ENCODE measurements at places on chromosomes 3 and 15. TPM values are rescaled to one million over a fixed set of nuclear protein-coding genes. Genes with fewer than 3 reads are reported as not detected.
A peak's percentile ranks its signal among the peaks of the same experiment; 100 is the strongest.

DNA sequence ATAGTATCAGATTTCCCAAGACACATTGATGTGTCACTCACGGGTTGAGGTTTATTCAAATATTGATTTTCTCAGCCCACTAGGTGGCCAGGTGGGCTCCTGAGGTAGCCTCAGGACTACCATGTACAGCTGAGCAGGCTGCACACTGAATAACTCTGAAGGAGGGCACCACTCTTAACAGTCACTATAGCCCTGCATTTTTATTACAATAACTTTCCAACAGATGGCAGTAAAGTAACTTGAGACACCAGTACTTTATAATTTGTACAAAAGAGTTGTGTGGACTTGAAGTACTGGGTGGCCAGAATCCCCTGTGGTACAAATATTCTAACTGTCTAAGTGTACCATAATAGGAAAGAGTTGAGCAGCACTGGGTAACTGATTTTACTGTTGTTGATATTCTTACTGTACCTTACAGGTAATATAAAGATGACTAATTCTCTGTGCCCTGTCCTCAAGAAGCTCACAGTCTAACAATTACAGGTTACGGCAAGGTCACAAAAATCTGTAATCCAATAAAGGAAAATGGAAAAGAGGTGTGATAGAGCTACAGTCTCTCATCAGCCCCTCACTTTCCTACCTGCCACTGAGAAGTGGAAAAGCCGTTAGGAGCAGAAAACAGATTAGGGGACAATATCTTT, 76.0 kb downstream of the ETFA start:
- no peak overlapping the region for H3K27ac ChIP-seq
- H3K36me3 ChIP-seq, result peaks cover 6% of the 10 kb centered on the region
- no peak overlapping the region for H3K4me3 ChIP-seq
- no peaks in the 10 kb centered on the region for H3K27me3 ChIP-seq
- peak; percentile 17 for DNase-seq

DNA sequence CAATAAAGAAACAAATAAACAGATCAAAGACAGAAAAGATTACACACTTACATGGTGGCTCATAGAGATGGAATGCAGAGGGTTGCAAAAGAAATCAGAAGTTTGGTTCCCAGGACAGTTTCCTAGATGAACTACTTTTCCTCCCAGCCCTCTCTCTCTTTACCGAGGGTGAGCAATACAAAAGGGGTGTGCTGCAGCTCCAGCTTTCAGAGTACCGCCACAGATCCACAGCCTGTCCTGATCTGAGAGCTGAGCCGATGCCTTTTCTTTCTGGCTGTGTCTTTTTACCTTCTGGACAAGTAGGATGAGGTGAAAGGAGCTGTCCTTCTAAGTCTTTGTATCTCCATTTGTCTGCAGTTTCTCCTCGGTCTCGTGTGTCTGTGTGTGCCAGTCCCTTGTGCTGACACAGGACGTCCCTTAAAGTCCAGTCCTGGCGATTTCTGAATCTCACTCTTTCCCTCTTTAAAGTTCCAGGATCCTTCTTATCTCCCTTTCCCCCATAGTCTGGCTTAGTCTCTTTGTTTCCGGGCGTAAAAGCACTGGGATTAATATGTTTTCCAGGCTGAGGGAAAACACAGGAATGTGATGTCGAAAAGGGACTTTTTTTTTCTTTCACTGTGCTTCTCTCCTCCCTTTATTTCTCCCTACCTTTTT, 540 bp downstream of the CCDC80 start:
- no peaks in the 10 kb centered on the region for H3K36me3 ChIP-seq
- peaks cover 10% of the 10 kb centered on the region for H3K4me1 ChIP-seq
- no peak for DNase-seq
- no peak overlapping the region for H3K27ac ChIP-seq
- H3K27me3 ChIP-seq, result peaks cover 17% of the 10 kb centered on the region

The BLM gene
- 23.9 TPM for total RNA-seq

- no peaks in the 10 kb centered on the region for H3K27me3 ChIP-seq
- no peaks in the 10 kb centered on the region for H3K36me3 ChIP-seq
- no peak overlapping the region for H3K27ac ChIP-seq
- H3K4me3 ChIP-seq, result no peak overlapping the region
Observed at GRCh38 chr3:21041621-21042020, 709.4 kb downstream of the ZNF385D start.

DNA sequence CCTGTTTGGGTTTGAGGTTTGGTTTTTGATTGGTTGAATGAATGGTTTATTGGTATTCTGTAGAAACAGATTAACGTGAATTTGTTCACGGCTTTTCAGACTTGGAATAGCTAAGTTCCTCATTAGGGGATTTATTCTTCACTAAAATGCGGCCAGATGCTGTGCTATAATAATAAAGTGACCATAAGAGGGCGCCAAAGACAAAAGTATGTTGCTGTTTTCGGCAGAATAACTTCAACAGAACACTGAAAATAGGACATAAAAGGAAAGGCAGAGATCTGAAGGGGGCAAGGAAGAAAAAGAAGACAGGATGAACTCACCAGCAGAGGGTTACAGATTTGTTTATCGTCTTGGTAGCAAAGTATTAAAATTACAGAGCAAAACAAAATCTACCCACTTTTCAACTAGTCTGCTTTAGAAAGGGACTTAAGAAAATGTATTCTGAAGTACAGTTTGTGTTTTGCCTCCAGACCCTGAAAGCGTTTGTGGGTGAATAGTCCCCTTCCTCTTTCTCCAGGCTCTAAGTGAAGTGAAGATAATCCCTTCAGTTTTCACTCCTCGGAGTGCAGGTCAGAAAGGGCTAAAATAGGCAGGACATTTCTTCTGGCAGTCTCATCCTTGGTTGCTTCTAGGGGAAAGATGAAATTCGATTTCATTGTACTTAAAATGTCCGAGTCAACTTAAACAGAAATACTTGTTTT, 147.6 kb downstream of the IL20RB start:
- H3K4me1 ChIP-seq, result no peaks in the 10 kb centered on the region
- H3K36me3 ChIP-seq, result no peaks in the 10 kb centered on the region
- H3K27me3 ChIP-seq, result peaks cover 31% of the 10 kb centered on the region
- peak; percentile 55 for DNase-seq
- H3K27ac ChIP-seq, result no peak overlapping the region

DNA sequence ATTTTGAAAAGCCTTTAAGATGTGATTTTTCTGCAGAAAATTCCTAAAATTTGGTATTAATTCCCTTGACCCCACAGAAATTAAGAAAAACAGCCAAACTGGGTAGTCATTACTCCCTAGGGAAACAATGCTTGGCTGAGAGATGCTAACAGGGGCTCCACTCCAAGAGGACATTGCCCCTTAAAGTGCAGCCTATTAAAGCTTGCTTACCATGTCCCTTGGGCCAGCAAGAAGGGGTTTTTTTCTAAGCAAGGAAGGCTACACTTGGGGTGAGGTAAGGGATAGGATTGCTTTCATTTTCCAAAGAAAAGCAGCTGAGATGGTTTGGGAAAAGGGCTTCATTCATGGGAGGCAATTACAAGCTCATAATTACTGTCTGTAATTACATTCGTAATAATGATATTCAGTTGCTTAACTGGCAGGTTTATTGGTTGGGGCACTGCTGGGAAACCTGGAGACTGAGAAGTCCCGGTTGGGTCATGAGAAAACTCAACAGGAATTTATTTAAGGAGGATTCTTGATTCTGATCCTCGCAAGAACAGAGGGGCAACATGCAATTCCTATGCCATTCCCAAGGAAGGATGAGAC, 247.5 kb downstream of the NR1D2 start:
- H3K4me1 ChIP-seq, result no peaks in the 10 kb centered on the region
- no peak overlapping the region for H3K4me3 ChIP-seq
- no peak overlapping the region for H3K27ac ChIP-seq
- H3K27me3 ChIP-seq, result no peaks in the 10 kb centered on the region

The RRP9 gene
- 54.5 TPM for total RNA-seq

The RBP2 gene
- total RNA-seq, result not detected

GRCh38 chr3:33096093-33096868, 665 bp downstream of the GLB1 start:
- DNase-seq, result no peak
- H3K4me1 ChIP-seq, result peaks cover 3% of the 10 kb centered on the region
- H3K4me3 ChIP-seq, result peak overlapping the region; percentile 88
- no peaks in the 10 kb centered on the region for H3K27me3 ChIP-seq
- peak overlapping the region; percentile 82 for H3K27ac ChIP-seq

DNA sequence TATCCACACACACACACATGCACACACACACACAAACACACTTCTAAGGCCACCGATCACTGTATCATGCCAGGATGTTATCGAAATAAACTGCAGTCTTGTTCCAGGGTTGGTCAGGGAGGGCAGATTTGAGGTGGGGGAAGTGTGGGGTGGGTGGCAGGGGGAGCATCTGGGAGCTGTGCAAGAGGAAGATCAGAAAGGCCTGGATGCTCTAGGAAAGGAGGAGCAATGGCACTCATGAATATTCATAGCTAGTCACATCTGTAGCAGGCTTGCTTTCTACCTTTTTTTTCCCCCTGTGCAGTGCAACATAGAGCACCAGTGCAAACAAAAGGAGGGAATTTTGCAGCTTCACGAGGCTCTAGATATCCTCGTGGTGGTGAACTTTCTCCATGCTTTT, 84.9 kb downstream of the MEIS2 start:
- no peaks in the 10 kb centered on the region for H3K36me3 ChIP-seq
- H3K4me3 ChIP-seq, result no peak overlapping the region
- H3K27me3 ChIP-seq, result no peaks in the 10 kb centered on the region
- no peak overlapping the region for H3K27ac ChIP-seq
- DNase-seq, result no peak

DNA sequence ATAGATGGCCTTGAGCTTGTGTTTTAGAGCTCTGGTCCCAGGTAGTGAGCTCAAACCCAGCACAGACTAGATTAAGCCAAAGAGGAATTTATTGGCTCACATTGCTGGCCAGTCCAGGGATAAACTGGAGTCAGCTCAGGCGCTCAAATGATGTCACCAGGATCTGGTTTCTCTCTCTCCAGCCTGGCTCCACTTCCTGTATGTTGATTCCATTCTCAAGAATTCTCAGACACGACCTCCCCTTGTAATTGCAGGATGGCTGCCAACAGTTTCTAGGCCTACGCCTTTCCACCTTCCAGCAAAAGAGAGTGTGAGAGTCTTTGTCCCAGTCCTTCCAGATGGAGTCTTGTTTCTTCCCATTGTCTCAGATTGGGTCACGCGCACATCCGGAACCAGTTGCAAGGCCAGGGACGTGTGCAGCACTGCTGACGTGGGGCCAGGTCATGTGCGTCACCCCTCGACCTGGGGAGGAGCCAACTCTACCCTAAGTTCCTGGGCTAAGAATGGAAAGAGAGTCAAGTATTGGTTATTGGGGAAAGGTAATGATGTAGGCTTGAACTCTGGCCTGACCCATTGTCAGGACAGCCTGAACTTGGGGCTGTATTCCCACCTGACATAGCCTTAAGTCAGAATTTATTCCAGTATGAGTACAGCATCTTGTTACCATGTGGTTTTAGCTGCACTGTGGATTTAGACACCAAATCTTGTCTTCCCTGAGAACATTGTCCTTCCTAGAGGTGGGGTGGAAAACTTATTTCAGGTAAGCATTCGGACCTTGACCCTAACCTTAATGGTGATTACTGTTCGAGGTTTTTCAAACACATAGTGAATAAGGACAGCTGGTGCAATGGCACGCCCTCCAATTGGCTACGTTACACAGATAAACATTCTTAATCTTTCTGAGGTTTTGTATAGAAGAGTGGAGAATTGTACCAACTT, 31.6 kb downstream of the CACNA1D start:
- peaks cover 8% of the 10 kb centered on the region for H3K4me1 ChIP-seq
- no peak for DNase-seq
- H3K27me3 ChIP-seq, result no peaks in the 10 kb centered on the region
- no peaks in the 10 kb centered on the region for H3K36me3 ChIP-seq

- H3K27ac ChIP-seq, result no peak overlapping the region
- no peaks in the 10 kb centered on the region for H3K4me1 ChIP-seq
- no peaks in the 10 kb centered on the region for H3K27me3 ChIP-seq
- H3K4me3 ChIP-seq, result no peak overlapping the region
- DNase-seq, result no peak
Observed at GRCh38 chr15:38853608-38854007, 289.0 kb upstream of the RASGRP1 start.

DNA sequence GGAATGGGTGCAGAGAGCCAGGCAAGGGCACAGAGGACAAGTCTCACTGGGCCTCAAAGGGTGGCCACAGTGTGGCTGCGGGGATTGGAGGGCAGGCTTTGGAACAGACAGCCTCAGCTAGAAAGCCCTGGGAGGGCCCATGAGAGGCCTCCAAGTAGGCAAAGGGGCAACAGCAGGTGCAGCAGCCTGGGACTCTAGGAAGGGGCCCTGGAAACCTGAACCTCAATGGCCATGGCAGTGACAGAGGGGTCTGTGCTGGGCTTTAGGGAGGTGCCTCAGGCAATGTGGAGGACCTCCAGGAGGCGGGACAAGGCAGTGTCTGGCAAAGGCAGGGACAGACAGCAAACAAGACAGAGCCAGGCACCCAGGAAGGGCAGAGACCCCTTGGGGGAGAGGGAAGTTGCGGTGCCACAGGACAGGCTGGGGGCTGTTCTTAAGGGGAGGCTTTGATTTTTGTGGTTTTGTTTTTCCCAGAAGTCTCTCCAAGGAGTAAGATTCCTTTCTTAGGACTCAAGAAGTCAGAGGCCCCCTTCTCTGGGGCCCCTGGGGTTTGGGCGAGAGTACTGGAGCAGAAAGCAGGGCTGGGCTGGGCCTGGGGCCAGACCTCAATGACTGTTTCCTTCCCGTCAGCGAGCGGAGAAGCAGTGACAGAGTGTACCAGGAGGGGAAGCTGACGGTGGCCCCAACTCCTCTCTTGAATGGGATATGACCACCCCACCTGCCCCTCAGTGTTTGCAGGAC, 9.7 kb downstream of the STOML1 start:
- H3K4me1 ChIP-seq, result peaks cover 10% of the 10 kb centered on the region
- DNase-seq, result no peak
- no peaks in the 10 kb centered on the region for H3K36me3 ChIP-seq
- no peak overlapping the region for H3K27ac ChIP-seq
- no peak overlapping the region for H3K4me3 ChIP-seq

DNA sequence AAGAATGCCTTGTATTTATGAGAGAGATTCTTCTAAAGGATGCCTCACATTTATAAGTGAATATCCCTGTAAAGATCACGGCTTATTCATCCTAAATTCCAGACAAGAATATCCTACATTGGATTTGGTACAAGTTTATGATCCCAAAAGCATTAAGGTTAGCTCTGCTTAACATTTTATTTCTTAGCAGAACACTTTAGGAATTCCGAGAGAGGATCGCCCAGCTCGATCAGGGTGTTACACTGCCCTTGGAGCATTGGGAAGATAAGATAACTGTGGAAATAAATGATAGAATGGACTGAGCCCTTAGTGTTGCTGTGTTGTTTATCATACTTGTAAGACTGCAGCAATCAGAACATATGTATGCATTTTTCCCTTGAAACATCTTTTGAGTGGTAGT, 223.0 kb upstream of the CDIN1 start:
- H3K4me3 ChIP-seq, result no peak overlapping the region
- no peak overlapping the region for H3K27ac ChIP-seq
- no peaks in the 10 kb centered on the region for H3K36me3 ChIP-seq
- no peak for DNase-seq
- no peaks in the 10 kb centered on the region for H3K4me1 ChIP-seq
- H3K27me3 ChIP-seq, result no peaks in the 10 kb centered on the region

The CHCHD6 gene
- 31.5 TPM for total RNA-seq

DNA sequence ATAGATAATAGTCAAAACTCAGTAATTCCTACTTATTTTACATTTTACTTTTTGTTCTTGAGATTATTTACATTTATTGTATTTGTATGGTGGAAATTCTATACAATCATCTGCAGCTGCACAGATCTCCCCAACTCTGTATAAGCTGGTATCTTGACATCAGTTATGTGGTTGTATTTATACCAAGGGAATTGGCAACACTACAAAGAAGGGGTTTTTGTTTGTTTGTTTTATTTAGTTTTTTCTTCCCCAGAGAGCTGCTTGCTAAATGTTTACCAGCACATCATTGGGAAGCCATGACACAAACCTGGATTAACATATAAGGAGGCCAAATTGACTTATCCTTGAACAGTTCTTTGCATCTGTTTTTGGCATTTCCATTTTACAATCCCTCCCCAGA, 389.2 kb upstream of the KCNMB2 start:
- H3K4me1 ChIP-seq, result no peaks in the 10 kb centered on the region
- H3K27me3 ChIP-seq, result no peaks in the 10 kb centered on the region
- H3K4me3 ChIP-seq, result no peak overlapping the region
- H3K27ac ChIP-seq, result no peak overlapping the region
- H3K36me3 ChIP-seq, result no peaks in the 10 kb centered on the region

Measured in Panc1 (cell line).